Erythroblast (primary cell): ENCODE measurements at places on chromosomes 16 and 17.

DNA sequence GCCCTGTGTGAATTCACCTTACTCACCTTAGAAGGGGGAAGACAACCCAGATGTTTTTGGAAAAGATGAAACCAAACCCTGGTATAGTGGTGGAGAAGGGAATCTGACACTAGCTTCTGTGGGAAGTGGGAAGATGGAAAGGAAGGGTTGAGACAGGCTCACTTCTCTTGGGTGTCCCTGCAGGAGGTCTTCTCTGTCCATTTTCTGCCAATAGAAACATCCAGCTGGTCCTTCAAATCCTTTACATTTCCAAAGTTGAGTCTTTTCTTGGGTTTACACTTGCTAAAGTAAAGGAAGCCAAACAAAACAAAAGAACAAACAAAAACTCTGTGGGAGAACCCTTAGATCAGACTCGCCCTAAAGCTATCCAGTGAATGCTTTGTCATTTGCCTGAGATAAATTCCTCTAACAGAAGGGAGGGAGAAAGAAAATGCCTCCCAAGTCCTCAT is 10.2 kb downstream of the HOXB1 start:
- DNase-seq = no peak

DNA sequence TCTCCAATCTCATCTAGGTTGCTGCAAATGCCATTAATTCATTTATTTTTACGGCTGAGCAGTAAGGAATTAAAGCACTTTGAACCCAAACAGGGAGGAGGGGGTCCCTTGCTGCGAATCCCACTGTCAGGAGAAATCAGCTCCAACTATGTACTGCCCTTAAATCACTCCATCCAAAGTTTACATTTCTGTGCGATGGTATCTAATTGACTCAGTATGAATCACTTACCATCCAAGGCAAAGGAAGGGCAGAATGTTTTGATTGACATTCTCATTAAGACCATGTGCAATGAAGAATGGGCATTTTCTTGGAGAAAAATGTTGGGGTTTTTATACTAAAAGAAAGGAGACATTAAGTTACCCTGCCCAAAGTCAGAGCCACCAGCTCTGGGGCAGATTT is 47.7 kb upstream of the XYLT1 start:
- no peak for DNase-seq

- no peak for DNase-seq
These were observed 263.8 kb downstream of the CDH11 start for GRCh38 chr16:64858076-64858475.

DNA sequence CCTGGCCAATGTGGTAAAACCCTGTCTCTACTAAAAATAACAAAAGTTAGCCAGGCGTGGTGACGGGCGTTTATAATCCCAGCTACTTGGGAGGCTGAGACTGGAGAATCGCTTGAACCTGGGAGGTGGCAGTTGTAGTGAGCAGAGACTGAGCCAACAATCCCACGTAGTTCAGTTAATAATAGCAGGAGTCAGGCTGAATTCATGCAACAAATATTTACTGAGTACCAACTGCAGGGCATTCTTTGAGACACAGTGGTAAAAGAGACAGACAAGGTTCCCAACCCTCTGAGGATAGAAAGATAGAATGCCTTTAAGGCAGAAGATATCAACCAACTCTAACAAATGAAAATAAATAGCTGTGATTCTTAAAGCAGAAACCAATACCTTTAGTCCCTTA is 39.1 kb downstream of the SPOP start:
- no peak for DNase-seq

- DNase-seq = no peak
These were observed 744.7 kb upstream of the GOT2 start for GRCh38 chr16:59478838-59479237.

DNA sequence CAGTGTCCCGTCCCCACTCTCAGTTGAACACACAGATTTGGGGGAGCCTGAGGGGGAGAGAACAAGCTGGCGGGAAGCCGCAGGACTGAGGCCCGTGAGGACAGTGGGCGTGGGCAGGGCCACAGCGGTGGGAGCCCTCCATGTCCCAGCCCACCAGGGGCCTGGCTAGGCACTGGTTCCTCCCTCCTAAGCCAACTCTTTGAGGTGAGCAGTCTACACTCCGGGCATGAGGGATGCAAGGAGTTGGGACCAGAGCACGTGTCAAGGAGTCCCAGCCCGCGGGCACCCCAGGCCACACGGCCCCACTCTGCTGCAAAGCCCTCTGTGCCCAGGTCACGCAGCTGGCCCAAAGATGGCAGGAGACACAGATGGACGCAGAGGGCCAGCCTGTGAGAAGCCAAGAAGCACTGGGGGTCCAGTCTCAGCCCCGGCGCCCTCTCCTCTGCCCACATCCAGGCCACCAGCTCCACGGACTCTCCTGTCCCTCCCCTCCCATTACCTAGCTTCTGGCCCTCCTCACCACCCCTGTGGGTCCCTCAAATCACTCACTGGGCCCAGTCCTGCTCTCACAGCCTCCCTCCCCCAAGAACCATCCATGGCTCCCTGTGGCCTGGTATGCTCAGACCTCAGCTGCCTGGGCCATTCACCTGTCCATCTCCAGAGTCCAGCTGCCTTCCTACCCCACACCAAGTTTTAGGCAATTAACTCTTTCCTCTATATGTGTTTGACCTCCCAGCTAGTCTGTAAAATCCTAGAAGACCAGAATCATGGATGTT is 206.5 kb downstream of the RBFOX3 start:
- DNase-seq = no peak

DNA sequence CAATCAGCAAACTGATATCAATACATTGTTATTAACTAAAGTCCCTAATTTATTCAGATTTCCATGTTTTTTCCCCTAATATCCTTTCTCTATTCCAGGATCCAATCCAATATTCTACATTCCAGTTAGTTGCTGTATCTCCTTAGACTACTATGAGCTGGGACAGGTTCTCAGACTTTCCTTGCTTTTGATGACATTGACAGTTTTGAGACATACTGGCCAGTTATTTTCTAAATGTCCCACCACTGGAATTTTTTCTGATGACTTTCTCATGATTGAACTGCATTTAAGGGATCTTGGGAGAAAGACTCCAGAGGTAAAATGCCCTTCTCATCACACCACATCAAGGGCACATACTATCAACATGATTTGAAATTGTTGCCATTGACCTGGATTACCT is 177.1 kb upstream of the MAF start:
- no peak for DNase-seq

DNA sequence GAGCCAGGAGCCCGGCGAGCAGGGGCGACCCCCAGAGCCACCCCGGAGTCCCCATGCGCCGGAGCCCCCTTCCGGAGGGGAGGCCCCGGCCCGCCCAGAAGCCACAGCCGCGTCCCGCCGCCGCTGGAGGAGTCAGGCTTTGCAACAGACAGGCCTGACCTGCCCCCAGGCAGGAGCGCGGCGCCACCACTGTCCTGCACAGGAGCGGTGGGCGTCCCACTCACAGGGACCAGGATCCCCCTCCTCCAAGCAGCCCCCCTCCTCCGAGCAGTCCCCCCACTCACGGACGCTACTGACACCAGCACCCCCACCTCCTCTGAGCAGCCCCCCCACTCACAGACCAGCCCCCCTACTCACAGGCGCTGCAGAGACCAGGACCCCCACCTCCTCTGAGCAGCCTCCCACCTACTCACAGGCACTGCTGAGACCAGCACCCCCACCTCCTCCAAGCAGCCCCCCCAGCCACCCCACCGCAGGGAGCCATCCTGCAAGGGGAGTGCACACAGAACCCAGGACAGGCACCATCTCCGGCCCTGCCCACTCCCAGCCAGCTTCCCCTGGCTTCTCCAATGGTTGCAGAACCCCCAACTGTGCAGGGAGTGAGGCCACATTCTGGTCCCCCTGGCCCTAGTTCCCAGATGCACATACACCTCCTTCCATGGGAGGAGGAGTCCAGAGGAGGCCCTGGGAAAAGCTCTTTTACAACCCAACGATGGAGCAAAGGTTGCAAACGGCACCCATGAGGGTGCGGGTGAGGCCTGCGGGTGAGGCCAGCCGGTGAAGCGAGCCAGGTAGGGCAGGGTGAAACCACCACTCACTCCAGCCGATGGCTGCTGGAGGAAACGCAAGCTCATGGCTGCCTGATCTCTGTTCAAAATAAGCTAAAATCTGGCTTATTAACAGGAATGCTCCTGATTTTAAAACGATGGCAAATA is 69.9 kb downstream of the ABR start:
- DNase-seq = no peak

DNA sequence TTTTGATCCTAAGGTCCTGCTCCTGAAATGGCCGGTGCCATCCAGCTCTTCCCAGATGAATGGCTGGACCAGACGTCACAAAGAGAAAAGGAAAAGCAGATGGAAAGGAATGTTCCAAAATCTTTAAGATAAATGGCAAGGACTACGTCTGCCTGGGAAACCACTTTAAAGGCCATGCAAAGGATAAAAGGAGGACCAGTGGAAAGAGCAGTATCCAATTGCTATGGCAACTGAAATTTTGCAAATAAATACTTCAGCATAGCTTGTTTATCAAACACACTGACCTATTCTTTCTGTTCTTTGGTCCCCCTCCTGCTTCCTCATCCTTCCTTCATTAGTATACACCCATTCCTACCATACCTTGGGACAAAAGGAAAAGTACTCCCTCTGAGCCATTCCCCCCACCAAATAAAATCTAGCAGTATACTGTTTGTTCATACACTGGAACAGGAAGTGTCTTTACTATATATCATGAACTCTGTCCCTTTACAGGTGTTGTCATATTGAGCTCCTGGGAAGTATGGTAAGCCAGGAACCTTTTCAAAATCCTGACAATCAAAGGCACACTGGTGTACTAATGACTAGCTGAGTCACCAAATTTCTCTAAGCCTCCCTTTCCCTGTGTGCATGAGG is 37.2 kb upstream of the NUFIP2 start:
- no peak for DNase-seq

DNA sequence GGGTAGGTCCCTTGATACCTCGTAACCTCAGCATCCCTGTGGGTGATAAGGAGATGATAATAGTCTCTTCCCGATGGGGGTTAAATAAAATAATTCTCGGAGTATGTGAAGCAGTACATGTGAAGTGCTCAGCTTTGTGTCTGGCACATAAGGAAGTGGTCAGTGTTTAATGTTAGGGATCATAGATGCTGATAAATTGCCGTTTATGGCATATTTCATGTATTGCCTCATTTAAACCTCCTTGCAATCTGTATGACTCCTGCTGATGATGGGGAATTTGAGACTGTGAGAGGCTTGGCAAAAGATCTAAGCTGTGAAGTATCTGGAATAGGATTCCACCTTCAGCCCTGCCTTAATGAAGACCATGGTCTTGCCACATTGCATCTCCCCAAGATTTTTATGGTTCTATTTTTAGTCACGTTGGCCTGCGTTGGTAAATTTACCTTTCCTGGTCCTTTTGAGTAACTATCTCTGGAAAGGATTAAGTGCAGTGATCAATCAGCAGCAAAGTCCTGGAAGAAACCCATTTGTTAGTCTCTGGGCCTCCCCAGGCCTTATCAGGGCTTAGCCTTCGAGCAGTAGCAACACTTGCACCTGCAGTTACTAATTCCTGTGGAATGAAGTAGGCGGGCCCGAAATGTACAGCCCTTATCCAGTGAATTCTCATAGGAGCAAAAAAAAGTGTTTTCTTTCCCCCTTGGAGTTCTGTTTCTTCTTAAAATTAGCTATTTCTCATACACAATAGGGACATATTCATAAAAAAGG is 144.9 kb downstream of the WWOX start:
- no peak for DNase-seq

DNA sequence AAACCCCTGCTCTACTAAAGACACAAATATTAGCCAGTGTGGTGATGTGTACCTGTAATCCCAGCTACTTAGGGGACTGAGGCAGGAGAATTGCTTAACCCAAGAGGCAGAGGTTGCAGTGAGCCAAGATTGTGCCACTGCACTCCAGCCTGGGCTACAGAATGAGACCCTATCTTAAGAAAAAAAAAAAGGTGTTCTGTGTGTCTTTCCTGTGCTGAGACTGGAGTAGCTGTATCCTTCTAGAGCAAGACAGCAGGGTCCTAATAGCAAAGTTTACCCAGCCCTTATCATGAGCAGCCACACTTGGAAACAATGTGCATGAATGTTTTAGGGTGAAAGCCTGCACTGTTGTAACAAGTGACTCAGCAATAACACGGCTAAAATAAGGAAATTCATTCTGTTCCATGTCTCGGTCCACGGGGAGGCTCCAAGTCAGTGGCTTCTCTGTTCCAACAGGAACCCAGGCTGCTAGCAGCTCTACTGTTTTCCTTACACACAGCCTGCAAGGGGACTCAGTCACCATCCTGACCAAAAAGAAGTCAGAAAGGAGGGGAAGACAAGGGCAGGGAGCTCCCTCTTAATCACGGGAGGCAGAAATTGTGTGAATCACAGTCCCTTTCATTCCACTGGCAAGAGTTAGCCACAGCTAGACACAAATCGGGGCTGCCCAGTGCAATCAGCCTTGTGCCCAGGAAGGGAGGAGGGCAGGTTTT is 7.1 kb upstream of the SLC5A11 start:
- DNase-seq = peak; percentile 57

GRCh38 chr16:89069920-89070319 is 23.7 kb upstream of the ACSF3 start:
- DNase-seq = no peak

- peak; percentile 13 for DNase-seq
These were observed 23.0 kb downstream of the METTL22 start for GRCh38 chr16:8644211-8645140.

GRCh38 chr17:3861761-3862681 is 16.0 kb upstream of the NCBP3 start:
- DNase-seq = no peak

DNA sequence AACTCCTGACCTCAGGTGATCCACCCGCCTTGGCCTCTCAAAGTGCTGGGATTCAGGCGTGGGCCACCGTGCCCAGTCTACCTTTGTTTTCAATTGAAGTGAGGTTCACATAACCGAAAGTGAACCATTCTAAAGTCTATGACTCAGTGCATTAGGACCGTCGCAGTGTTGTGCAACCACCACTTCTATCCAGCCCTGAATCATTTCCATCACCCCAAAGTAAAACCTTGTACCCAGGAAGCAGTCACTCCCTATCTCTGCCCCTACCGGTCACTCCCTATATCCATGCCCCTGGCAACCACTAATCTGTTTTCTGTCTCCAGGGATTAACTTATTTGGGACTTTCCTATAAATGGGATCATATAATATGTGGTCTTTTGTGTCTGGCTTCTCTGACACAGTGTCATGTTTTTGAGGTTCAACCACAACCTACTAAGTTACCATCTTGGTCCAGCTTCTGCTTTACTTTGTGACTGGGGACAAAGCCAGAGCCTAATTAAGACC is 28.3 kb upstream of the CDC42EP4 start:
- DNase-seq = peak; percentile 22

- no peak for DNase-seq
These were observed 17.7 kb downstream of the KNOP1 start for GRCh38 chr16:19700319-19700781.

- DNase-seq = no peak
These were observed 243.5 kb downstream of the SNX29 start for GRCh38 chr16:12219992-12220391.

GRCh38 chr16:74817851-74818250 is 43.2 kb upstream of the FA2H start:
- no peak for DNase-seq

GRCh38 chr17:2692781-2693135 is 18.8 kb downstream of the CLUH start:
- no peak for DNase-seq
